ENCODE measurements at places on chromosomes 12 and 14.

DNA sequence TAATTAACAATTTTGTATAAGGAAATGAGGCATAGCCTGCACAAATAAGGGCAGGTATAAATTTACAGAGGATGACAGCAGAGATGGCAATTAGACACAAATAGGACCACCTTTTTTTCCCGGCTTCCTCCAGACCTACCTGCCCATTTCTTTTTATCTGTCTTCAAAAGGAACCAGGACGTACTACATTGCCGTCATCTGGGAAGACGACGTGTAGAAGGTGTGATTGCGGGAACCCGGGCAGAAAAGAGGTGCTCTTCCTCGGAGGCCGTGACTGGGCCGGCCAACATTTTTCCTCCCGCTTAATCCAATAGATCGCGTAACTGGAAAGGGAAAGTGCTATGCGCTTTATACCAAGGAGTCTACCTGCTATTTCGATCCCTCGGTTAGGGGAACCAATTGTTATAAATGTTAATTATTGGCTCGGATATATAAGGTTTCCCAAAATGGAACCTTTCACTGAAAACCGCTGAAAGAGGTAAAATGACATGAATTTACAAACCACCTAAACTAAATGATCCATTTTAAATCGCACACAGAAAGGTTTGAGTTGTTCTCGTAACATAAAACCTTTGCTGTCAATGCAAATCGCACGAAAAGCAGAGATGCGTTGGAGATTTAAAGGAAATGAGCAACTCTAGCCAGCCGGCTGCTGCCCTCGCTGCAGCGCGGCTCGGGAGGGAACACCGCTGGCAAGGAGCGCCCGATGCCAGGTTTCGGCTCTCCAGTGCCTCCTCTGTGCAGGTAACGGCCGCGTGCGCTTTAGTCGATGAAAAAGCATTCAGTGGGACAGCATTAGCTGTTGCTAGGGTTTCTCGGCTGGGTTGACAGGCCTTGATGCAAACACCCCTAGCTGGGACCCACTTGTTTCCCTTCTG lies 2.8 kb upstream of the SIX1 start:
- no peak for DNase-seq

DNA sequence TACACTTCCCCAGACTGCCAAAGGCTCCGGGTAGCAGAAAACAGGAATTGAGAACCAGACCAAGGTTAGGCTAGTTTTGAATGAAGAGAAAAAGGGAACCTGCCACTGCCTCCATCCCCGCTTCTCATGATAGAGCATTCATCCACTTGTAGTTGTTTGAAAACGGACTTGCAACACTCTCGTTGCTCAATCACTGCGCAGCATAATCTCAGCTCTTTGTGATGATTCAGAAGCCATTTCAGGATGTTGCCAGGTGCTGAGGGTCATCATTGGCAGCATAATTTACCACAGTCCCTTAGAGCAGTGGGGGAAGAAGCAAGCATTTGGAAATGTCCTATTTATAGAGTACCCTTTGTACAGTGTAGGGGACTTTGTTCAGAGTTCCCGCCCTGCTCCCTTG lies 25.6 kb downstream of the KCNK13 start:
- no peak for DNase-seq

DNA sequence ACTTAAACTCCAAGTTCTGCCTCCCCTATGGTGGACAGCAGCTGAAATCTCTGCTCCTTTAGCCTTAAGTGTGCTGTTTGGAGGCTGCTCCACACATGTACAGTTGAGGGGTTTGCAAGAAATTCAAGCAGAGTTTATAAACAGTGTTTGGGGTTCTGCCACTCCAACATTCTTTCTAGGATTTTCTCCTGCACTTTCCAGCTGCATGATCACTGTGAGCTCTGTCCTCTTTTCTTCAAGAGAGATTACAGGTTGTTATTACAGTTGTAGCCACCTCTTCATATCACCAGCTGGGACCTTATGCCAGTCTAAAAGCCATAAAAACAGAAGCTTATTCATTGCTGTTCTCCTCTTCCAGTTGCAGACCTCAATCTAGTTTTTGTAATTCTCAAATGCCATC lies 8.4 kb downstream of the ZBTB25 start:
- DNase-seq, result no peak

DNA sequence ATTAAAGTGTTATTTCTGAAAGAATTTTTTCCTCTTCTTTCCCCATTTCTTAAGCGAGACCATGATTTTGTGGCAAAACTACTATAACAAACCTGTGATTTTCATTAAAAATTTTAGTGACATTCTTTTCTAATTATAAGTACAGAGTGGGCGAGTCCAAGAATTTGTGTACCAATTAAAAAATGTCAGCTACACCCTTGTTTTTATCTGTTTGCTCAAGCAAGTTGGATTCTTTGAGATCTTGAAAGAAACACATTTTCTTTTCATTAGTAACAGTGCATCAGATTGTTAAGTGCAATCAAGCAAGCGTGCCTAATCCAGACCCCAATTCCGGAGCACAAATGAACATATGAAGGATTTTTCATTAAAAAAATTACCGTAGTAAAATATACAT lies 338.8 kb upstream of the DDHD1 start:
- DNase-seq, result no peak

DNA sequence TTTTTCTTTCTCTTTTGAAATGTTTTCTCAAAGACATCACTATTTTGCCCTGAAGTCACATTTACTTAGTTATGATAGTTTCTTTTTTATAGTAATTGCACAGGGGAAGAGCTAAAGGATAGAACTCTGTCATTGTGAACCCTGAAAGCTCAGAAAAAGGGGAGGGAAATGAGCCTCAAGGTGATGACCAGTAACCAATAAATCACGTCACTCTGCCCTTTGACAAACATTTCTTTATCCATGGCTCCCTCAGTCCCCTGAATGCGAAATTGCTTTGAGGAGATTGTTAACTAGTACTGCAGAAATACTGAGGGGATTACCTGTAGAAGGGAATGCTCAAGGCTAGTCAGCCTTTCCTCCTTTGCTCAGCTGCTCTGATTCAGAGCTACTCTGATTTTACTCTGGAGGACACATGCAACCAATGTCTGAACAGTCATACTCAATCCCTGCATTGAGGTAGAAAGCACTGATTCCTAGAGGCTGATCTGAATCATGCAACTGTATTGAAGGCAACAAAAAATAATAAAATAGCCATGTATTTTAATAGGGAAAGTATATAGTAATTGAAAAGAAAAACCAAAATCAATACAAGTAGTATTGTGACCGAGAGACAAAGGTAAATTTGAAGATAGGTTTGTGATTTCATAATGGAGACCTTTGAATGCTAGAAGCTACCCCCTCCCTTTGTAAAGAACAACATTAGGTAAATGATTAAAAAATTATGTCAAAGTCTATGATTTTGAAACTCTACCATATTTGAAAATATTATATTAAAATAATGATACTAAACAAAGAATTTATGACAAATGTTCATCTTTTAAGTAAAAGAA lies 24.7 kb downstream of the SLCO1B1 start:
- no peak for DNase-seq

DNA sequence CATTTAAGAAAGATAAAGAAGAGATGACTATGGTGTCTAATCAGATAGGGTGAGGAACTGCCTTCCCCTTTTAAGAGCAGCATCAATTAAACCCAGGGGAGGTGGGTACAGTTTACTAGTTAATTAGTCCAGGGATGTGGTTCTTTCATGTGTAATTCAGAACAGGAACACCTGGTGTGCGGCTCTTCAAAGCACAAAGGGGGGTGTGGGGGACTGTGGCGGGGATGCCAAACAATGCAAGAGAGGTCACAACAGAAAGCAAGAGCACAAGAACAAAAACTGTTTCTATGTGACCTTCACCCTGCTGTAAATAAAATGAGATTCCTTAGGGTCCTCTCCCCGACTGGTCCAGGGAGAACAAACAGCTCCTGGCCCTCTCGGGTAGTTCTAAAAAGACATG lies 183.9 kb upstream of the SOX5 start:
- no peak for DNase-seq

DNA sequence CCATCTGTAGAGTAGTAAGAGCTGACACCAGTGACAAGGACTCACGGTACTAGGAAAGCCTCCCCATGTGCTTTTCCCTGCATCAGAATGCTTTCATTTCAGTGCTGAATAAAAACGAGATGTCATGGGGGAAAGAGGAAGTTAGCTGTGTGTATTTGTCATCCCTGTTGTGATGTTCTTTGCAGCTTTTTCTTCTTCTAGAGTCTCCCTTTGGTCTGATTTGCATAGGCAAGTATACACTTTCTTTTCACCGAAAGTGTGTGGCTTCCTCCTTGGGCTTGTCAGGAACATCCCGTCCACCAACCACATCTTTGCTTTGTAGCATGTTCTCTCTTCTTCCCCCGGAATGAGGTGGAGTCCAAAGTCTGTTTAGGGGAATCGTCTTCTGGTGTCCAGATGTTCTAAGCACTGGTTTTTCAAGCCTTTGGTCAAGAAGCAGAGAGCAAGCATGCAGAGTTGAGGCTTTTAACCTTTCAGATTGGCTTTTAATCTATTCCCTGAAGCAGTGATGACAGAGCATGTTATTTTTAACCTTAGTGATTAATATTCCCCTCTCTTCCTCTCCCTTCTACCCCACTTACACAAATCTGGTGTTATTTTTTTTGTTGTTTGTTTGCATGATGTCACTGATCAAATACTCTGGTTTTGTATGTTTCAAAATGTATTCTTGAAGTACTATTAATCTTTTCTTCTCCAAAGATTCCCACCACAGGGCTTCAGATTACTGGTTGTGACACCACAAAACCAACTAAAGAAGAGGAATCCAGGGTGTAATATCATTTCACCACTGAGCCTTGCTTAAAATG lies 163.4 kb downstream of the SAMD4A start:
- DNase-seq, result no peak

- no peak for DNase-seq
Observed at GRCh38 chr14:65356327-65356836, 56.1 kb upstream of the FUT8 start.

- no peak for DNase-seq
Observed at GRCh38 chr14:64064447-64064846, 211.6 kb downstream of the SYNE2 start.

- no peak for DNase-seq
Observed at GRCh38 chr12:104025771-104026170, 24.2 kb downstream of the GLT8D2 start.

- no peak for DNase-seq
Observed at GRCh38 chr14:37045340-37046061, 126.9 kb downstream of the SLC25A21 start.

DNA sequence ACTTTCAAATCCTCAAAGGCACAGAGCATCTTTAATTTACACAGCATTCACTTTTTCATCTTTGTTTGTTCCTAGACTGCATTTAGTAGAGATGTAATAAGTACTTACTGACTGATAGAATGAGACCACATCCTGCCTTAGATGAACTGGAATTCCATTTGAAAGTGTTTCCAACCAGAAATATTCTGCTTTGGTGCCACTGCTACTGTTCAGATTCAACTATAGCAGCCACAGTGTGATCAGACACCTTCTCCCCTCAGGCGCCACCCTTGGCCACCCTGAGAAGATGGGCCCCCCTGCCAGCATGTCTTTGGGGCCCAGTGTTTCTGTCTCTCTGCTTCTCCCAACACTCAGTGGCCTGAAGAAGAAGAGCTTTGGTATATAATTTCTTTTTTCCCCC lies 449.1 kb downstream of the RAD51B start:
- DNase-seq, result no peak

- DNase-seq, result no peak
Observed at GRCh38 chr14:89618330-89618708, 201.3 kb upstream of the FOXN3 start.

DNA sequence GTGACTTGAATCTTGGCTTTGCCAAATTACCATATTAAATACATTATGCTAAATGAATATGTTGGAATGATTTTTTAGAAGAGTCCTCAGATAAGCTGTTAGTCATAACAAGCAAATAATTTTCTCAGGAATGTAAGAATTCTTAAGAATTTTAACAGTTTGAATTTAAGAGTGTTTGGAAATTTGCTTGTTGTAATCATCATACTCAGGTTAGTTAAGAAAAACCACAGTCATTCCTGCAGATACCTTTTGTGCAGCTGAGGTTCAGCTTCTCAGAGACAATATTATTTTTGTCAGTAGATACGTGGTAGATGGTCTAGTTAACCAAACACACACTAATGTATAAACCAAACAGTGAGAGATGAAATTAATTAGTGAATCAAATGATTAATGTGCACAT lies 8.9 kb downstream of the WNK1 start:
- DNase-seq, result no peak

DNA sequence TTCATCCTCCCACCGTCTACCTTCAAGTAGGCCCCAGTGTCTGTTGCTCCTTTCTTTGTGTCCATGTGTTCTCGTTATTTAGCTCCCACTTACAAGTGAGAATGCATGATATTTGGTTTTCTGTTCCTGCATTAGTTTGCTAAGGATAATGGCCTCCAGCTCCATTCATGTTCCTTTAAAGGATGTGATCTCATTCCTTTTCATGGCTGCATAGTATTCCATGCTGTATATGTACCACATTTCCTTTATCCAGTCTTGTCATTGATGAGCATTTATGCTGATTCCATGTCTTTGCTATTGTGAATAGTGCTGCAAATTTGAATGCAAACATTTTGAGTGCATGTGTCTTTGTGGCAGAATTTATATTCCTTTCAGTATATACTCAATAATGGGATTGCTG lies 259.6 kb upstream of the PELI2 start:
- no peak for DNase-seq

GRCh38 chr14:57189070-57189469 lies 79.6 kb downstream of the EXOC5 start:
- peak; percentile 68 for DNase-seq

DNA sequence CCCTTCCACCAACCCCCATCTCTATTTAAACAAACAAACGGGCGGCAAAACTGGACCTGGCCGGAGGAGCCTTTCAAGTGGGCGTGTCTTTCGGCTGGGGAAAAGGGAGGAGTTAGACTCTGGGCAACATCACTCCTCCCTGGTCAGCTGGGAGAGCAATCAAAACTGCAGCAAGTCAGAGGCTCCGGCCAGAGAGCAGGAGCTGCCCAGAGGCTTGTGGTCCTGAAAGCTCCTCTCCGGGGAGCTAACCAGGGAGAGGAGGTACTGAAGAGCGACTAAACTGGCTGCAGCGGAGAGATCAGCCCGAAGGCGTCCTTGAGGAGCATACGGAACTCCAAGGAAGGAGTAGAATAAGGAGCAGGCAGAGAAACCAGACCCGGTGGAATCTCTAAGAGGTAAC lies at the start of gene NEUROD4:
NEUROD4 (plus strand) TSS at position 191 of the 400 bp plus-strand sequence. CDS start 6,466 bp downstream, outside the sequence.
- no peak for DNase-seq

GRCh38 chr12:51678086-51678724 lies 87.2 kb downstream of the SCN8A start:
- DNase-seq, result no peak

DNA sequence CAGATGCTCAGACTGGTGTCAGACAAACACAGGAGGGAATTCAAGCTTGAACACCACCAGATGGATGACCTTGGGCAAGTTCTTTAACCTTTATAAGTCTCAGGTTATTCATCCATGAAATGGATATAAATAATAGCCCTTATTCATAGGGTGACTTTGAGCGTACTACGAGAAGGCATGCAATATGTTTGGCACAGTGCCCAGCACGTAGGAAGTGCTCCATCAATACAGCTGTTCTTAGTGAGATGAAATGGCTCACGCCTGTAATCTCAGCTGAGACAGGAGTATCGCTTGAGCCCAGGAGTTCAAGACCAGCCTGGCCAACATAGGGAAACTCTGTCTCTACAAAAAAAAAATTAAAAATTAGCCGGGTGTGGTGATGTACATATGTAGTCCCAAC lies 84.8 kb upstream of the FICD start:
- no peak for DNase-seq

GRCh38 chr12:64407342-64408223 lies 3.4 kb downstream of the XPOT start:
- no peak for DNase-seq
